AG20443 (cell line): ENCODE measurements at places on chromosomes 4 and X.

- DNase-seq, result no peak
Observed at GRCh38 chr4:175951794-175952193, 113.8 kb upstream of the WDR17 start.

DNA sequence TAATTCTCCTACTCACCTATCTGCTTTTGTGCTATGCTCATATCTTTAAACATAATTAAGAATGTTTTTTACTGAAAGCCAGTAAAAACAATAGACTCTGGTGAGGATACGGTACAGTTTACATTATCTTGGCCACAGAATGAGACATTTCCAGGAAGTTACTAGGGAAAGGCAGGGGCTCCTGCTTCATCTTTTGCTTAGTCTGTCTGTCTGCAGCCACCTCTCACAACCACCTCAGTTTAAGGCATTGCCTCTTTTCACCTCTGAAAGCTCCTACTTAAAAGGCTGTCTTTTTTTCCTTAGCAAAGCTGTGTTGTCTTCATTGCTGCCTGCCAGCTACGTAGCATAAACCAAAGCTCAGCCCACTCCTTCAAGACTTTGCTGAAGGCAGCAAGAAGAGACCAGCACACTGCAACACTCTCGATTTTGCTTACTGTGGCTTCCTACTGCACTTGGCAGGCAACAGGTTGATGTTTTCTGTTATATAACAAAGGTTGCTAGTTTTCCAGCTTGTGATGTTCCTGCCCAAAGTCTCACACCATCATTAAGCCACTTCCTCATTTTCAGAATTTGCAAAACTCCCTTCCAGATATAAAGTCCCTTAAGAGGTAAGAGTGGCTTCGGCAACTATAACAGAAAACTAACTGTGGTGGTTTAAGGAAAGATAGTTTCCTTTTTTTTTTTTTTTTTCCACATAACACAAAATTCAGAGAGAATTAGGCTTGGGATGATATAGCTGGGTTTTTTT is 432.9 kb downstream of the GRXCR1 start:
- no peak for DNase-seq

GRCh38 chr4:47075919-47076318 is 44.6 kb downstream of the GABRB1 start:
- DNase-seq, result no peak

- DNase-seq, result no peak
Observed at GRCh38 chr4:76951672-76952010, 2.1 kb downstream of the SEPTIN11 start.

GRCh38 chr4:117239434-117239833 is 154.1 kb upstream of the TRAM1L1 start:
- no peak for DNase-seq

- DNase-seq, result peak; percentile 22
Observed at GRCh38 chrX:139112432-139112831, 400.9 kb upstream of the FGF13 start.
